KBM-7 (cell line): ENCODE measurements at places on chromosomes 2 and 18.

- no peak for DNase-seq
Observed at GRCh38 chr2:233966388-233966787, 49.2 kb downstream of the TRPM8 start.

- DNase-seq = no peak
Observed at GRCh38 chr2:180231015-180231414, 223.9 kb upstream of the CWC22 start.

GRCh38 chr18:57523171-57523956, 63.1 kb downstream of the FECH start:
- DNase-seq = peak; percentile 41

DNA sequence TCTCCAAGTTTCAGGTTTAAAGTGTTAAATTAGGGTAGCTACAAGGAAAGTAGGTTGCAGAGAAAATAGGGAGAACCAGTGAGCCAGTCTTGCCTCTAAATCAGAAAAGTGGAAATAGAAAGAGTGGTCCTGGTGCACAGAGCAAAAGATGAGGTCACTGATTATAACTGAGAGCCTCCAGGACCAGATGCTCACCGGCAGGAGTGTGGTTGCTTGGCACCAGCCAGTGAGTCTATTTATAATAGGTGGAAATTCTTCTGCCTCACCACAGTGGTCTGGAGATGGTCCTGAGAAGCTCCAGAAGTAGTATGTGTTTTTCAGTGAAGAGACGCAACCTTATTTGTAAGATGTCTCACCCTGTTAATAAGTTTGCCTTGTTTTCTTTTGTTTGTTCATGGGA, 373.9 kb upstream of the KCNJ3 start:
- no peak for DNase-seq

DNA sequence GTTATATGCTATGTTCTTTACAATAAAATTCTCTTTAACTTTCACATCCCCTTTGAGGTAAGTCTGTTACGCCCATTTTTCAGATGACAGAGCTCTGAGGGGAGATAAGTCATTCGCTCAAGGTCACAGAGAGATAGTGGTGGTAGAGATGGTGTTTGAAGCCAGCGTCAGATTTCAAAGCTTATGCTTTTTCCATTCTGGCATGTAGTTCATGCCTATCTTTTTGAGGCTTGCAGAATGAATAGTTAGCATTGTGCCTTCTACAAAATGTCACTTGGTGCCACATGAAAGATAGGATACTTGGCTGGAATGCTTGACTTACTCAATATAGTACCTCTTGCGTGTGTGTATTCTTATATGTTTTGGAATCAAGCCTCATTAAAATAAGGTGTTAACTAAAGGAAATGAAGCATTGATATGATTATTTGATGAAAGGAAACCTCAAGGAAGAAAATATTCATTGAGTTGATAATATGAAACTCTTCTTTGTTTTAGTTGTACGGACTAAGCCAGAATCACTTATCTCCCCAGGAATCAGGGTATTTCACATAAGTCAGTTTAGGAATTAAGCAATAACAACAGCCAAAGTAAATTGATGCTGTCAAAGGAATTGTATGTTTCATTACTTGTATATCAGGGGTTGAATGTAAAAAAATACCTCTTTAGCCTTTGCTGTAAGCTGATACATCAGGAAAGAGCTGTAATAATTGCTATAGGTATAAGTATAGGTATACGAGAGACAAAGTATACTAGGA, 15.5 kb downstream of the SPATS2L start:
- no peak for DNase-seq

- no peak for DNase-seq
Observed at GRCh38 chr18:29960539-29960938, 1082.0 kb downstream of the DSC3 start.

DNA sequence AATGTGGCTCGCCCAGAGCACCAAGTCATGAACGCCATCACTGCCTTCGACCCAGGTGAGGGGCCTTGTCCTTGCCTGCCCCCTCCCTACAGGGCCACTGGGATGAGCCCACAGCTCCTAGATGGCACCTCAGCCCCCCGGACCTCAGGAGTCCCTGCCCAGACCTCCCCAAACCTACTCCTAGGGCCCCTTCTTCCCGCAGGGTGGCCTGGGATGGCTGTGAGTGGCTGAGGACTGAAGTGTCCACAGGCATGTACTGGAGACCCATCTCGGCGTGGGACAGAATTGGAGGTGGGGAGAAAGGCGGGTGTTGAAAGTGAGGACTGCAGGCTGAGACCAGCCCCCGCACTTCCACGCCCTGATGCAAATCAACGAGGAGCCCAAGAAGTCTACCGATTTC, 2.8 kb upstream of the TUBB6 start:
- no peak for DNase-seq

DNA sequence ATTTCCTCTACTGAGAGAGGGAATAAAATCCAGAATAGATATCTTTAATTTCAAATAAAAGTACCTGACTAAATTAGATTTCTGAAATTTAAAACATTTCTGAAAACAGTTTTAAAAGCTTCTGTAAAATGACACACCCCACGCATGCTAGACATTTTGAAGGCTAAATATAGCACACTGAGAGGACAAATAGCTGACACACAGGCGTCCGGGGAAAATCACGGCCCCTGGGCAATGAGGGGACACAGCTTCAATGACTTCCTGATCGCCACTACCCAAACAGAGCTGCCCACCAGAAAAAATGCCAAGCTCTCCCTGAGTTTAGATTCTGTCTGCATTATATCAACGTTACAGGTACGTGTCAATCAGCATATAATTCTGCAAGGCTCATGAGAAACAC, 10.9 kb downstream of the TBC1D8 start:
- DNase-seq = no peak

- DNase-seq = no peak
Observed at GRCh38 chr2:151803811-151804210, 24.4 kb downstream of the ARL5A start.

- DNase-seq = peak; percentile 63
Observed at GRCh38 chr18:54125429-54125828, 99.0 kb downstream of the MBD2 start.

- DNase-seq = no peak
Observed at GRCh38 chr18:9094307-9095226, 7.9 kb upstream of the NDUFV2 start.

DNA sequence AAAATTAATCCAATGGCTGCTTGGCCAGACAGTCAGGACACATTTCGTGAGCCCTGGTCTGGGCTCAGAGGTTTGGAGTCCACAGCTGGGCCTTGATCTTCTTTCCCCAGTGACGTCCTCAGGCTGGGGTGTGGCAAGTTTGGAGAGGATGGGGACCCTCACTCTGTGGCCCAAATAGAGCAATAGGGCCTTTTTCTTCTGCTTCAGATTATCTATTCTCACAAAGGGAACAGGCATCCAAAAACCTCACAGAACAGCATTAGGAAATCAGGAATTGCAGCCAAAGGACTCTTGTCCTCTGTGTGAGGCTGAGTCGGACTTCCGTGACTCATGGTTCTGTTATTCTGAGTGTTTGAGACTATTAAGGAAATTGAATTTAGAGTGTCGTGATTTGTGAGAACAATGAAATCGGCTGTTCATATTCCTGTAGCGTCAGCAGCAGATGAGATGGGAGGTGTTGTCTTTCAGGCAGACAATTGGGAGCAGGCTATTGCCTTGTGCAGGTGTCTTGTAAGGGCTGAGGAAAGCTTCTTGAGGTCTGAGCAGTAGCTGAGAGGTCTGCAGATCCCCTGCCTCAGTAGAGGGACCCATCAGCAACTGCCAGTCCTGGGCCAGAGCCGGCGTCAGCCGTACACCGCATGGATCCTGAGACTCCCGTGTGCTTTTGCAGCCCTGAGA, 113.8 kb downstream of the SH3RF3 start:
- no peak for DNase-seq

DNA sequence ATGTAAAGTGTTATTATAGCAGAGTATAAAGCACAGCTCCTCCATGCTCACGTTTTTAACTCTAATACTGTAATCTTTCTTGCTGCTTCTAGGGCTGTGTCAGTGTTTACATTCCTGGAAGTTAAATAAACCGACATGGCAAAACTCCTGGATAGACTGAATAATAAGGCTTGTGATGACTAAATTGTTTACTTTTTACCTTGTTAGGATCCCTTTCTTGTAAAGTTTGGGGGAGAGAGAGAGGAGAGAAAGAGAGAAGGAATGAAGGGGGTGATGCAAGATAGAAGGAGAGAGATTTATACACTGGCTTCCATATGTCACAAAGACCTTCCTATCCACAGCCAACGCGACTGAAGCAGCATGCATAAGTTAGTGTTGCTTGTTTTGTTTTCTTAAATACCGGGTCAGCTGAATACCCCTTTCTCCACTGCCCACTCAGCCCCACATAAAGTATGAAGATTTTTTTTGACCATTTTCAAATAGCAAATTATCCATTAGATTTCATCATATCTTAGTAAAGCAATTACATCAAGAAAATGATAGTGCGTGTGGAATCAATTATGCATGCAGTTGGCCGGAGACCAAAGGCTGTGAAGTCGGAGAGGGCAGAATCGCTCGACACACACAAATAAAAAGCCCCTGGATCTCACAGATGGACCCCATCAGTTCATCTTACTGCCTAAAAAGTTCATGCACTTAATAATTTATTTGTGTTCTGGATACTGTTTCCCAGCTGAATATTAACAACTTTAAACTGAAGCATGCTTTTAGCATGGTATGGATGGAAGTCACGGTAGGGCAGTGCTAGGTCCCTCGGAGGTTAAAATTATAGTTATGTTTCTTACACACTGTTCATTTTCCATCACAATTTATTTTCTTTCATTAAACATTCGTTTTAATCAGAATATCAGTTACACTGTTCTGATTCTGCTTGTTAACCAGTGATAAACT, 20.1 kb downstream of the BCL11A start:
- DNase-seq = no peak

DNA sequence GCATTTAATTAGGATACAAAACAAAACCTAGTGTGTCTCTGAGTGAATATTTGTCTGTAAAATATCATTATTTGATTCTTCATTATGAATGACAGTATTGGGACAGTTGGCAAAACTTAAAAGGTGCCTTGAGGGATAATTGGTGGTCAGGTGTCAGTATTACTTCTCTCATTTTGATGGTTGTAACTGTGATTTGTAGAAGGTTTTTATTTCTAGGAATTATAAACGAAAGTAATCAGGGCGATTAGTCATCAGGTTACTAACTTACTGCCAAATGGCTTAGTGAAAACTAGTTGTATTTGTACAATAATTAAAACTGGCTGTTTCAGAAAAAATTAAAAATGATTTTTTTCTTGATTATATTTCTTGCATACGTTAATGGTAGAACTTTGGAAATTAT, 117.6 kb downstream of the BIRC6 start:
- no peak for DNase-seq

DNA sequence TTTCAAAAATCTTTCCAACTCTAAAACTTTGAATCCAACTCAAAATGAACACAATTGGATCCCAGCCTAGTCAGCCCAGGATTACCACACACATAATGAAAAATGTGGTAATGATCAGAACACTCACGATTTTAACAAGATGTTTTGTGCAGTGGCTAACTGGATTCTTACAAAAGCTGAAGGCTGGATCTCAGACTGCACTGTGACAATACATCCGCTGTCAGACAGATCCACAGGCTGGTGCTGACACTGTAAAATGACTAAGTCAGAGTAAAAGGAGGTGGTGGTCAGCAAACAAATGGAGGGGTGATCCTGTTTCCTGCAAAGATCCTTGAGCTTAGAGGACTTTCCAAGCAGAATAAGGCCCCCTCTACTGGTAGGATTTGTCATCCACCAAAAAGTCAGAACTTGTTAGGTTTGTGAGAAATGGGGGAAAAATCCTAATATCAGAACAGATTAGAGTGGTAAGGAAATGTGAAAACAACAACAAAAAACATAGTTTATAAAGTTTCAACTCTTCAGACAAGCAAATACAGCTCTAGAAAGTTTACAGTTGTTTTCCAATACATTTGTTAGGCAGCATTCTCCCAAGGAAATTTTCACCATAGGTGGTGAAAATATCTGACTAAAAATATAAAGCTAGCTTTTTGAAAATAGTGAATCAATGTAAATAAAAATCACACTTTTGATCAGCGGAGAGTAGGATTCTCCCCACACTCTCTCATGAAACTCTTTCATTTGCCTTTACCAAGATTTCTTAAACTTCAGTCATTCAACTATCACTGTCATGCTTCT, 211.9 kb downstream of the AGPS start:
- peak; percentile 43 for DNase-seq

- DNase-seq = peak; percentile 46
Observed at GRCh38 chr2:96961210-96961950, 25.0 kb downstream of the FAM178B start.

- no peak for DNase-seq
Observed at GRCh38 chr18:53142005-53142404, 802.0 kb downstream of the DCC start.

- no peak for DNase-seq
Observed at GRCh38 chr2:79612999-79613398, 100.1 kb downstream of the CTNNA2 start.

DNA sequence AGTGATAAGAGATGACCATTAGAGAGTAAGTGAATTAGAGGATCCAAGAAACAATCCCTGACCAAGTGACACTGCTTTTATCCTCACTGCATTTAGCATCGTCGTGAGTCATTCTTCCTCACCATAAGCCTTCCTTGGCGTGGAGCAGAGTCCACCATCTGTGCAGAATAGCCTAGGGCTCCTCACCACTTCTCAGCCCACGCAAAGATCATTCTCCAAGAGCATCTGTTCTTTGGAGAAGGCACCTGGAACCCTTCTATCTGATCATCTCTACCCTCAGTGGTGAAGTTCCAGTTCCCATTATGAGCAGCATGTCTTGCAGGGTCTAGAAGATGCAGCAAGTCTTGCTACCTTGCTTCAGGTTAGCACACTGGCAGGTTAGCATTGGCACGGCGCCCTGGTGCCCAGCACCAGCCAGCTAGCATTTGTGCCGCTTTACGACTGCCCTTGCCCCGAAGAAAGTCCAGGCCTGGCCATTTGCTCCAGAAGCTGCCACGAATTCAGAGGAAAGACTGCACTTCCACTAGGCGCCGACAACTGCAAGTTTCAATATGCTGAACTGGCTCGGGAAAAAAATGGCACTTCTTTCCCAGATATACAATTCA, 225.8 kb downstream of the TTC32 start:
- DNase-seq = no peak

DNA sequence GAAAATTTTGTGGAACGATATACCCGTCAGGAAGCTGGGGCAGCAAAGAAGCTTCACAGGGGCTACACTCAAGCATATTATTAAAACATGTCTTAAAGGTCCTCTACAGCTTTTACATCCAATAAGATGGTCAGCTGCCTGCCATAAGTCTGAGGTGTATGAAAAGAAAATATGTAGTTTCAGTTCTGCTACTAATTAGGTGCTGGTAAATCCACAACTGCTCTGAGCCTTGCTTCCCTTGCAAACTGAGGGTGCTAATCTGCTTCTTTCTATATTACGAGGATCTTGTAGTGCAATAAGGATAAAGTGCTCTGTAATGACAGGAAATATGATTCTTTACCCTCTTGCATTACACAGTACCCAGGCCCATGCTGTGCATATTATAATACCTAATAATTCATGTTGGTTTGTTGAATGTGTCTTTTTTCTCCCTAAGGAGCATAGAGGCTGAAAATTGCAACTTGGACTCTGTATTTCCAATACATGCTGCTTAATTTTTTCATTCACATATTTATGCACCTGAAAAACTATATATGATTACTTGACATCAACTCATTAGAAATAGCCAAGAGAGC, 14.5 kb upstream of the SLC8A1 start:
- no peak for DNase-seq

- DNase-seq = no peak
Observed at GRCh38 chr18:48050176-48050575, 119.7 kb upstream of the SMAD2 start.
